ENCODE measurements at places on chromosomes 7 and 10.

DNA sequence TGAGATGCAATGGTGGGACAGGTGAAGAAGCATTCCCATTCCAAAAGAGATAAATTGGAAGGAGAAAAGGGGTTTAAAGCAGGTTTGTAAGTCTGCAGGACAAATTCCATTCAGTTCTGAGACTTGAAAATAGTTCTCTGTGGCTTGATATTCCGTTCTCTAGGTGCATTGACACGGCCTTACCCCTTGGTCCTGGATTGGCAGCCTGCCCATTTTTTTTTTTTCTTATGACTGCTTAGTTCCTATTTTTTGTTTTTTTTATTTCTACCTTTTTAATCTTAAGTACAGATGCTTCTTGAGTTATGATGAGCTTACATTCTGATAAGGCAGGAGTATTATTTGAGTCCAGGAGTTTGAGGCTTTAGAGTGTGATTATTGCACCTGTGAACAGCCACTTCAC lies 70.6 kb downstream of the MLLT10 start:
- no peak for DNase-seq

DNA sequence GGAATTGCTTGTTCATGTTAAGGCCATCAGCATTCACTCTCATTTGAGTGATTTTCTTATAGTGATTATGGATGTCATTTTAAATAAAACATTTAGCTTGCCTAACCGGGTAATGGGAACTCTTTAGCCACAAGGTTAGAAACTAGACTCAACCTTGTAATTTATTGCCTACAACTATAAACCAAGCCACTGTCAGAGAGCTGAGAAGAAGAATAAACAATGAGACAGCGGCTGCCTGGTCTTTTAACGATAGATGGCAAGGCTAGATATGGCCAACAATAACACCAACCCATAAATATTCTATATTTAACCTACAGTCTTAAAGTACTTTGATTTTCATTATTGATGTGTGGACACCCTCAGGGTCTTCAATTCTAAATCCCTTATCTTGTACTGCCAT lies 27.8 kb upstream of the INHBA start:
- no peak for DNase-seq

DNA sequence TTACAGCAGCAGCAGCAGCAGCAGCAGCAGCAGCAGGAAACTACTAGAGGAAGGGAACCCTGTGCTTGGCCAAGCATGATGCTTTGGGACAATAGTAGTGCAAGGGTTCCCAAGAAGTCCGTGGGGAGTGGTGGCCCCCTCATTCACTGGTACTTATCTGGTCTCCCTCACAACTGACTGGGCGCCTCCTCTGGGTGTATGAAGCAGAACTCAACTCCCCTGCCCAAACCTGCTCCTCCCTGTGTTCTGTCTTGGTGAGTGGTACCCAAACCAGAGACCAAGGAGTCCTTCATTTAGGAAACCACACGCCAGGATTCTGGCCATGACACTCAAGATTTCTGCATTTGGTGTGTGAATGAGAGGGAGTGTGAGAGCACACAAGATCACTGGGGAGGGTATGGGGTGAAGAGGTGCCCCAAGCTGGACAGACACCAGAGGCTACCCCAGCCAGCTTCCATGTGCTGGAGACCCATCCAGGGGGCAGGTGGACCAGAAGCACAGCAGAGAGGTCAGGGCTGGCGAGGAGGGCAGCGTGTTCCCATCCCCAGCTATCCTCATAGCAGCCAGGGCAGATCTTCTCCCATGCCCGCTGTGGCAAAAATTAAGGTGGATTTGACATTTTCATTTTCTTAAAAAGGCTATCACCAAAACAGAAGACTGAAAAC lies 10.6 kb upstream of the ZNF777 start:
- DNase-seq = no peak

GRCh38 chr10:73439605-73440312 lies 6.4 kb upstream of the MSS51 start:
- peak; percentile 8 for DNase-seq

DNA sequence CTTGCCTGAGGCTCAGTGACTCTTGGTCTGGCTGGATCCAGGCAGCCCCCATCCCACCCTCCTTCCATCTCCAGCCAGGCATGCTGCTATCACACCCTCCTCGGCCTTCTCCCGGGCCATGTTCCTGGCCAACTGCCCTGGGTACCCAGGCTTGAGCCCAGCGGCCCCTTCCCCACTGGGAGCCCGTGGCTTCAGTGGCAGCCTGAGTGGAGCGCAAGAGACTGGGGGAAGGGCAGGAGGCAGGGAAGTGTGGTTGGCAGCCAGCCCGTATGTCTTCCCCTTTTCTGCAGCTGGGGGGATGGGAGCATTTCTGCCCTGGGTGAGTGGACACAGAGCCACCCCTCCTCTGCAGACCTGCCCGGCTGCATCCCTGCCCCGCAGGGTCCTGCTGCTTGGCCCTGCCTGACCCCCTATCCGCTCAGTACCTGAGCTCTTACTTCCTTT lies 148.5 kb downstream of the ARHGAP22 start:
- DNase-seq = no peak

DNA sequence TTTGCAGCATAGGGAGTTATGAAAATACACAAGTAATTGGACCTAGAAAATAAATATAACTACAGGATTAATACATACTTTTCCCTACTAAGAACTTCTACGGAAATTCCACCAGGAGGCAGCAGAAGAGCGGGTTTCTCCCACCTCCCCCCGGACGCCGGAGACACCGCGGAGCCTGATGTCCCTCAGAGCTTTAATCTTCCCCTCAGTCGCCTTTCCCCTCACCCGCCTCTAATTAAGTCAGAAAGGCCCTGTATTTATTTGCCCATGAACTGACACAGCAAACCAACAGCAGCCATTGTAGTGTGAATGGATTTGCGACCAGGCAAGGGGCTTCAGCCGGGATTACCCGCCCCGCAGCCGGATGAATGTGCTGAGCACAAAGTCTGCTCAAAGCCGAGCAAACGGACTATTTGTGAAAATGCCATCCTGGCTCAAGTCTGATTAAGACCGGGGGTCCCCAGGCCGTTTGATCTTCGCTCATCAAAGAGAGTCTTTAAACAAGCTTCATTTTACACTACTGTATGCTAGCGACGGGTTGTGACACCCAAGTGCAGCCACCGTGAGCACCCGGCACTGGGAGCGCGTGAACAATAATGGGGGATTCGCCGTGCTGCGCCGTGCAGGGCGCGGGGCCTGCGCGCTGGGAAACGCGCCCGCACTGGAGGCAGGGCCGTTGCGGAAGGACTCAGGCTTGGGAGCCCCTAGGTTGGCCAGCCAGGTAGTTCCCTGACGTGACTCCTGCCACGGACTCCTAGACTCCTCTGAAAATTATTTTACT lies 5.6 kb upstream of the DKK1 start:
- peak; percentile 78 for DNase-seq

DNA sequence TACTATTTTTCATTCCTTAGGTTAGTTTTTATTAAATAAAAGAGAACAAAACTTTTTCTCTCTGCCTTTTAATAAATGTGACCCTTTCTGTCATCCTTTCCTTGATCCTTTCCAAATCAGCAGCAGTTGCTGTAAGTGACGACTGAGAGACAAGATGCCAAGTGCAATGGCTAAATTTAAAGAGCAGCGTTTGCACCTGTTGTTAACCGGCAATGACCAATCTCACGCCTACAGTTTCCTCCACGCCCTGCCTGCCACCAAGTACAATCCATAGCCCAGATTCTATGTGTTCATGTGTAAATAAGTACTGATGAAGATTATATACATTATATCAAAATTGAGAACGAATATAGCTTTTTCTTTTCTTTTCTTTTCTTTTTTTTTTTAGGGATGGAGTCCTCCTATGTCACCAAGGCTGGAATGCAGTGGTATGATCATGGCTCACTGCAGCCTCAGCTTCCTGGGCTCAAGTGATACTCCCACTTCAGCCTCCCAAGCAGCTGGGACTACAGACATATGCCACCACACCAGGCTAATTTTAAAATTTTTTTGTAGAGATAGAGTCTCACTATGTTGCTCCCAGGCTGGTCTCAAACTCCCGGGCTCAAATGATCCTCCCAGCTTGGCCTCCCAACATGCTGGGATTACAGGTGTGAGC lies 6.5 kb upstream of the MCU start:
- no peak for DNase-seq

DNA sequence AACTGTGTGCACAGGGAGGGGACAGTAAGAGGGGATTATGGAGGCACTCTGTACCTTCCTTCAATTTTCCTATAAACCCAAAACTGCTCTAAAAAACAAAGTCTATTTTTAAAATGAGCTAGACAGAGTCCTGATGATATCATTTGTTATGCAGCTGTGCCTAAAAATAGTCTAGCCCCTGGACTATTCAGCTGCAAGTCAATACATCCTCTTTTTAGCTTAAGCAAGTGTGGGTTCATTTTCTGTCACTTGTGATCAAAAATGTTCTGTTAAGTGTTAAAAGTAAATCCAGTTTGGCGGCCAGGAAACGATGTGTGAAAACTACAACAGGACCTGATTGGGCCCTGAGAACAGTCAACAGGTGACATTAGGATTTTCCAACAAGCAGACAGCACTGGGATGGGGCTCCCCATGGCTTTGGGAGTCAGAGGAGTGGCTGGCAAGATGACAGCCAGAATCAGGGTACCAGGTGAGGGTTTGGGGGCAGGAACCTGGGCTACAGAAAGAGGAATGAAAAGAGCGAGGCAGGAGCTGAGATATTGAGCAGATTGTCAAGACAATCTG lies 33.9 kb downstream of the FAM107B start:
- DNase-seq = no peak

DNA sequence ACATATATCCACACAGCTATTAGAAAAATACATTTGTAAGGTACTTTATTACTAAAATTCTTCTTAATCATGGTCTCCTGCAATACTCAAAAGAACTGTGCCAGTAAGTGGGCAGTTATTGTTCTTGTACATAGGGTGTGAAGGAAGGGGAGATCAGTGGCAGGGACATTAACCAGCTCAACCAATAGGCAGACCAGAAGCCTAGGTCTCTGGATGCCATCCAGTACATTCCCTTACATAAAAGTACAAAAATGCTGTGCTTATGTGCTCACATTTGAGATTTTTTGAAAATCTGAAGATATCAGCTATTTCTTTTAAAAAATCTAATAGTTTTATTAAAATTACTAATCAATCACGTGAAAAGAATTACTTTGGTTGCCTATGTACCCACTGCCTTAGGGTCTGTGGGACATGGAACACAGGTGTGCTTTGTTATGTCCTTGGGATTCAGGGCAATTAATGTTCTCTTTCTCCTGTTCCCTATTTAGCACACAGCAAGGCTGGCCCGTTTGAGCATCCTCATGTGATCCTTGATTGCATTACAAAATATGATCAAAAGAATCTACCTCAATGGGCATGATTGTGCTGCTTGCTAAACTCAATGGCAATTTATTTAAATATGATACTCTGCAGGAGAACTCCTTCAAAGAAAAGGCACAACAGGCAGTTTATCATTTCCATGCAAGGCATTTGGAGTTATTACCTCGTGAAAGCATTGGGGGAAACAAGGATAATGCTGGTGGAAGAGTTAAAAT lies 22.7 kb downstream of the TWIST1 start:
- DNase-seq = no peak

- no peak for DNase-seq
These were observed 1205.2 kb upstream of the AUTS2 start for GRCh38 chr7:68393051-68393450.

DNA sequence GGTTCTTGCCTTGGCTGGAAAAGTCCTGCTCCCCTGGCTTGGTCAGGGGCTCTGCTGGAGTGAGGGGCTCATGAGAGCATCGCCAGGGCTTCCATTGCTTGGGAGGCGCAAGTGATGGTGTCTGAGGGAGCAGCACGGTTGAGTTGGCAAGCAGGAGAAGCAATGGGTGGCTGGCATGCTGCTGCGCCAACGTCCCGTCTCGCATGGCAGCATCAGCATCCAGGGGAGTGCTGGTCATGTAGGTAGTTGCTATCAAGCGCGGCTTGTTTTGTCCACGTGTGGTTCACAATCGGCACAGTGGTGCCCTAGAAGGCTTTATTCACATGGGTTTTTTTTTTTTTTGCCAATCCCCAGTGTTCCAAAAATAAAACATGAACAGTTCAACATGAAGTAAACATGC lies 3.8 kb downstream of the PYROXD2 start:
- DNase-seq = no peak

DNA sequence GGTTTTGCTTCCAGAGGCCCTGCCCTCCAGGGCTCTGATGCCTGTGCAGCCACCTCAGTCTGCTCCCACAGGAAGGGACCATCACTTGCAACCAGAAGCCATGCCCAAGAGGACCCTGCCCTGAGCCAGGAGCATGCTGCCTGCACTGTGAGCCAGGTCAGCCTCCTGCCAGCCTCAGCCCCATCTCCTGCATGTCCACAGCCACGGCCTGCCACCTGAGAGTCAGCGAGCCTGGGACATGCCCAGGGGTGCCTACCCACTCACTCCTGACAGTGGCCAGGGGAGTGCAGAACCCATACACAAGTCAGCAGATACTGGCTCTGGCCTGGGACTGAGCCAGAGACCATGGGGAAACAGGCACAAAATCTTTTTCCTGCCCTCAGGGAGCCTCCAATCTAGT lies 6.6 kb upstream of the KCP start:
- no peak for DNase-seq

- no peak for DNase-seq
These were observed 386.5 kb upstream of the ANKRD30A start for GRCh38 chr10:36738738-36739431.

DNA sequence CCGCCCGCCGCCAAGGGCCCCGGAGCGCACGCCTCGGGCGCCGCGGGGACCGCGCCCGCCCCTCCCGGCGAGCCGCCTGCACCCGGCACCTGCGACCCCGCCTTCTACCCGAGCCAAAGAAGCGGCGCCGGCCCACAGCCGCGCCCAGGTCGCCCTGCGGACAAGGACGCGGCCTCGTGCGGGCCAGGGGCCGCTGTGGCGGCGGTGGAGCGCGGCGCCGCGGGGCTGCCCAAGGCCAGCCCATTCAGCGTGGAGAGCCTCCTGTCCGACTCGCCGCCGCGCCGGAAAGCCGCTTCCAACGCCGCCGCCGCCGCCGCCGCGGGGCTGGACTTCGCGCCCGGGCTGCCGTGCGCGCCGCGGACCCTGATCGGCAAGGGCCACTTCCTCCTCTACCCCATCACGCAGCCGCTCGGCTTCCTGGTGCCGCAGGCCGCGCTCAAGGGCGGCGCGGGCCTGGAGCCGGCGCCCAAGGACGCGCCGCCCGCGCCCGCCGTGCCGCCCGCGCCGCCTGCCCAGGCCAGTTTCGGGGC lies 3.5 kb downstream of the UNCX start:
- no peak for DNase-seq

- DNase-seq = peak; percentile 8
These were observed 5.3 kb downstream of the HOXA11 start for GRCh38 chr7:27179503-27180430.

DNA sequence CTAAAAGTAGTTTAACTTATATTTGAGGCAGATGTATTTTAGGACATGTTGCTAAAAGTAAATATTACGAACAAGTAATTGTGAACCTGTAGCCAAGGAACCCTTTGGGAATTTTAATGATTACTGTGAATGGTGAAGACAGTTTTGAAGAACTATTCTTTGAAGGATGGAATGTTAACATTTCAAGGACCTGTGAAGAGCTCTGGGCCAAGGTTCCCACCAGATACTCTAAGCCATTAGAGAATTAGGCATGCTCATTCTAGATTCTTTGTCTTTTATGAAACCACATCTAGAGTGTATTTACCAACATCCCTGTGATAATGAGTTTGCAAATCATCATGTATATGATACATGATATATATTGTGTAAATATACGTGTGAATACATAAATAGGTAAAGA lies 99.8 kb downstream of the SEPTIN7 start:
- DNase-seq = no peak

GRCh38 chr7:20157456-20157855 lies 59.7 kb downstream of the MACC1 start:
- no peak for DNase-seq
